Myometrial cell (primary cell): ENCODE measurements at places on chromosomes 7 and 10. TPM values are rescaled to one million over a fixed set of nuclear protein-coding genes. Genes with fewer than 3 reads are reported as not detected.

The GPER1 gene
- total RNA-seq: 3.2 and 4.3 TPM in 2 replicates

The ANXA8 gene
- total RNA-seq: 1.8 and 5.5 TPM in 2 replicates

The FKBP6 gene
- not detected in 2 replicates for total RNA-seq

The OR2A7 gene
- 0.89 TPM in 1 of 2 replicates, not detected in the other for total RNA-seq

The CYP2E1 gene
- total RNA-seq: 0.18 TPM in 1 of 2 replicates, not detected in the other

The ITIH5 gene
- total RNA-seq: not detected in 2 replicates

The PLXNA4 gene
- total RNA-seq: under 0.01 TPM in 1 of 2 replicates, not detected in the other

The IQUB gene
- total RNA-seq: 0.53 and 1.2 TPM in 2 replicates

The INTS1 gene
- total RNA-seq: 74.3 and 75.2 TPM in 2 replicates

The TSC22D4 gene
- 48.7 and 55.9 TPM in 2 replicates for total RNA-seq

The TMEM184A gene
- total RNA-seq: 0.18 TPM in 1 of 2 replicates, not detected in the other

The GATA3 gene
- 0.29 and 0.53 TPM in 2 replicates for total RNA-seq

The PLCE1 gene
- 2.3 and 3.5 TPM in 2 replicates for total RNA-seq

The DKK1 gene
- total RNA-seq: 255 and 267 TPM in 2 replicates

The PITX3 gene
- not detected in 2 replicates for total RNA-seq

The BUD23 gene
- 99.5 and 104 TPM in 2 replicates for total RNA-seq

The FGL2 gene
- total RNA-seq: not detected in 2 replicates
